ENCODE measurements at places on chromosomes 12 and 14.

GRCh38 chr12:88816201-88816600 lies 235.9 kb upstream of the KITLG start:
- DNase-seq, result no peak

GRCh38 chr14:74976264-74977113 lies 21.1 kb upstream of the PGF start:
- DNase-seq, result no peak

DNA sequence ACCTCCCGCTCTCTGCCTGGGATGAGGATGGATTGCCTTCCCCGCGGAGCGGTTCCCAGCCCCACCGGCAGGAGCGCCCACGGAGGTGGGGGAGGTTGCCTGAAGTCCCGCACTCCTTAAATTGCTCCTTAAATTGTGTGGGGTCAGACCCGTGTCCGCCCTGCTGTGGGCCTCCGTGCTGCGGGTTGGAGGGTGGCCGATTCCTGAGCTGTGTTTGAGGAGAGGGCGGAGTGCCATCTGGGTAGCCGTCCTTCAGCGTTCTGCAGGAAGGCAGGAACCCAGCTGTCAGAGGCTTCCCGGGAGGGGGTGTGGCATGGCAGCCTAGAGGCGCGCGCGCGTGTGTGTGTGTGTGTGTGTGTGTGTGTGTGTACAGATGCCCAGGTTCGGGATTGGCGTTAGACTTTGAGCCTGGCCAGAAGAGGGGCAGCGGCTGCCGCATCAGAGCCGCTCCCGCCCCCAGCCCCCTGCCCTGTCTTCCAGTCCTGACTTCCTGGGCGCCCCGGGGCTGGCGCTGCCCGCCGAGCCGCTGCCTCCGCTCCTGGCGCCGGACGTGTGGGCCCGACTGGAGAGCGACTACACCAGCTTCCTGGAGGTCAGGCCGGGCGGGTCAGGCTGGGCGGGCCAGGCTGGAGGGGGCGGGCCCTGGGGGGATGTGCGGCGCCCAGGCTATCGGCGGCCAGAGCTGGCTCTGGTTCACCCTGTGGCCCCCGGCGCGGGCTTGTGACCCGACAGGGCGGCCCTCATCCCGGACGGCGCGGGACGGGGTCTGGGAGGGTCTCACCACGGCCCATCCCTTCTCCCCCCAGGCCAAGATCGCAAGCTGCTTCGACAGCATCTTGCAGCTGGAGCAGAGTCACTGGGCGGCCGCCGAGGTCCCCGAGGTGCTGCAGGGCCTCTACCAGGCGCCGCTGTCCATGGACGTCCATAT lies 9.2 kb downstream of the EXOC3L4 start:
- DNase-seq, result peak; percentile 93

DNA sequence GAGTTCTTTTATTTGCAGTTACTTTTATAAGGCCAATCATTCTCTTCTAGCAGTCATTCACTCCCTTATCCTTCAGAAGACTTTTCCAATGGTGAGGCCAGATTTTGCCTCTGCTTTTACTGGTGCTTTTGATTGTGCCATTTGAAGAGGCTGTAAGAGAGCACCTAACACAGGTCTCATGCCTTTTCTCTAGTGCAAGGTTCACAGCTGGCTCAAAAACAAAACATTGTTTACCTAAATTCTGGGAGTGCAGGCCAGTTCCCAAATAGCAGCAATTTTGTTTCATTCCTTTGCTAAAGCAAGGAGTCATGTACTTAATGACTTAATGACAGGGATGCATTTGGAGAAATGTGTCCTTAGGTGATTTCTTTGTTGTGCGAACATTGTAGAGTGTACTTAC lies 192.0 kb downstream of the SYT10 start:
- no peak for DNase-seq

- DNase-seq, result no peak
Observed at GRCh38 chr14:102589761-102590290, 2.6 kb upstream of the RCOR1 start.

Measured in myocyte (in vitro differentiated cells).